Posterior vena cava (tissue), 2 donors: ENCODE measurements at places on chromosomes 5 and 9.

- no peak for DNase-seq
These were observed 13.9 kb downstream of the PTAR1 start for GRCh38 chr9:69745716-69746437.

DNA sequence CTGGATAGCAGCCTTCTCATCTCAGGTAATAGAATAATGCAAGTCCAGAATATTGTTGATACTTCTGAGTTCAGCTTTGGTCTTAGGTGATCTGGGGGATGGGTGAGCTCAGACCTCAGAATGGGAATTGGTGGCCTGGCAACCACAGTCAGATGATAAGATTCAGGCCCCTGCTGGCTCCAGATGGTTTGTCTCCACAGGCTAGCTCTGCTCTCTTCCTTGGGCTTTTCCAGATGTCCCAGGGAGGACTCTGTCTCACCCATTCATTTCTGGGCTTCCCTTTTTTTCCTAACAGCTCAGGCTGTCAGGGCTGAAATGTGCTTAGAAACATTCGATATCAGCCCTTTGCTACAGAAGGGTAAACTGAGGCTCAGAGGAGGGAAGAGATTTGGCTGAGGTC, 17.6 kb upstream of the TNFSF15 start:
- no peak for DNase-seq

- DNase-seq: no peak
These were observed 77.3 kb downstream of the SLC1A1 start for GRCh38 chr9:4567601-4568000.

DNA sequence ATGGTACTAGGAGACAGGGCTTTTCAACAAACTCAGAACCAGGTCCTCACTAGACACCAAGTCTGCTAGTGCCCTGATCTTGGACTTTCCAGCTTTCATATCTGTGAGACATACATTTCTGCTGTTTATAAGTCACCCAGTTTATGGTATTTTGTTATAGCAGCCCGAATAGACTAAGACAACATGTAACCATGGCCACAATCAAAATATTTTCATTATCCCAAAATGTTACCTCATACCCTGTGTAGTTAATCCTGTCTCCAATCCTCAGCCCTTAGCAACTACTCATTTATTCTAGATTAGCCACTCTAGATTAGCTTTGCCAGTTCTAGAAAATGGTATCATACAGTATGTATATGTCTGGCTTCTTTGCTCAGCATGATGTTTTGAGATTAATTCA, 6.3 kb upstream of the ATG10 start:
- DNase-seq: no peak

DNA sequence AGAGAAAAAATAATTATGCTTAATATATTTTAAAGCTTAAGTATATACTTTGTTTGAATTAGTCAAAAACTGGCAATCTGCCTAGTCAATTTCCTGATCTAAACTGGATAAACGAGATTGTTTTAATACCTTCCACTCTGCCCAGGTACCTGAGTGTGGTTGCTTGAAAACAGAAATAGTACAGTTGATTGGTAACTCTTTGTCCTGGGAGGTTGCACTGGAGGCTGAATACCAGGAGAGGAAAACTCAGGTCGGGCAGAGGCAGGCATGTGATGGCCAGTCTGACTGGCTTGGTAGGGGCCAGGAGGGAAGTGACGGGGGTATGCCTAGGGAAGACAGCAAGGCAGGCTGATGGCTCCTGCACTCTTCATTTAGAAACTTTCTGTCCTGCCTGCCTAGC, 80.2 kb downstream of the PIK3R1 start:
- no peak for DNase-seq

- no peak for DNase-seq
These were observed 339.6 kb upstream of the ITGA1 start for GRCh38 chr5:52448111-52448510.

- DNase-seq: no peak
These were observed 76.6 kb upstream of the PAM start for GRCh38 chr5:102678267-102679058.

GRCh38 chr5:142046191-142046590, 33.4 kb upstream of the GNPDA1 start:
- no peak for DNase-seq

DNA sequence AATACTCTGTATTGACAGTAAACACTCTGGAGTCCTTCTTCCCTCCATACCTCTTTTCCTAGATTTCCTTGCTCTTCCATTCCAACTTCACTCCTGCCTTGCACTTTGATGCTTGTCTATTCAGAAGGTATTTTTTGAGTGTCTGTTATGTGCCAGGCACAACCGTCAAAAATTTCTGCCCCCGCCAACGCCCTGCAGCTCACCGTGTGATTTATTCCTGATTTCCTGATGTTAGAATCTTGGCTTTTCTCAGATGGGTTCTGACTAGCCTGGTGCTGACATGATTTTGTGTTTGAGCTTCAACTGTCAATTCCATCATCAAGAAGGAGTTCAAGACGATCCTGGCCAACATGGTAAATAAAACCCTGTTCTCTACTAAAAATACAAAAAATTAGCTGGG, 297.5 kb downstream of the AGTPBP1 start:
- DNase-seq: no peak

- no peak for DNase-seq
These were observed 294.8 kb upstream of the PTGER4 start for GRCh38 chr5:40384782-40385390.

DNA sequence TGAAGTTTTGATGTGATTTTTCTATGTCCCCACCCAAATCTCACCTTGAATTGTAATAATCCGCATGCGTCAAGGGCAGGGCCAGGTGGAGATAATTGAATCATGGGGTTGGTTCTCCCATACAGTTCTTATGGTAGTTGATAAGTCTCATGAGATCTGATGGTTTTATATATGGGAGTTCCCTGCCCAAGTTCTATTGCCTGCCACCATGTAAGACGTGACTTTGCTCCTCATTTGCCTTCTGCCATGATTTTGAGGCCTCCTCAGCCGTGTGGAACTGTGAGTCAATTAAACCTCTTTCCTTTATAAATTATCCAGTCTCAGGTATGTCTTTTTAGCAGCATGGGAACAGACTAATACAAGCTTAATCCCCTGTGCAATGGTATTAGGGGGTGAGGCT, 25.5 kb upstream of the RAI14 start:
- DNase-seq: no peak

DNA sequence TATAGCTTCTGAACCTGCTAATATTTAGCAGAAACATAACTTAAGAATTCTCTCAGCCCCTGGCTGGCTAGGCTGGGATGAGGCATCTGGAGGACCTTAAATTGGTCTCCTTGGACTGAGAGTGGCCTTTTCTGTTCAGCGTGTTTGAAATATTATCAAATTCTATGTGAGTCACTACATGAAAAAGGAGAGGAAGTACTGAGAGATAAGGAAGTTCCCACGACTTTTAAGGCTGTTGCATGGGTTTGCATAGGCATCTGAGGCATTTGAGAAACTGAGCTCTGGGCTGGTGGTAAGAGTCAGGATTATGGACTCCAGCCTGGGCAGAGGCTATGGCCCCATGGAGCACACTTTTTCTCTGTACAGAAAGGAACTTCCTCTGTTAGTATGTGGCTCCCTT, 816.2 kb upstream of the GRAMD2B start:
- DNase-seq: no peak

- DNase-seq: no peak
These were observed 108.2 kb upstream of the MPDZ start for GRCh38 chr9:13387734-13388067.

DNA sequence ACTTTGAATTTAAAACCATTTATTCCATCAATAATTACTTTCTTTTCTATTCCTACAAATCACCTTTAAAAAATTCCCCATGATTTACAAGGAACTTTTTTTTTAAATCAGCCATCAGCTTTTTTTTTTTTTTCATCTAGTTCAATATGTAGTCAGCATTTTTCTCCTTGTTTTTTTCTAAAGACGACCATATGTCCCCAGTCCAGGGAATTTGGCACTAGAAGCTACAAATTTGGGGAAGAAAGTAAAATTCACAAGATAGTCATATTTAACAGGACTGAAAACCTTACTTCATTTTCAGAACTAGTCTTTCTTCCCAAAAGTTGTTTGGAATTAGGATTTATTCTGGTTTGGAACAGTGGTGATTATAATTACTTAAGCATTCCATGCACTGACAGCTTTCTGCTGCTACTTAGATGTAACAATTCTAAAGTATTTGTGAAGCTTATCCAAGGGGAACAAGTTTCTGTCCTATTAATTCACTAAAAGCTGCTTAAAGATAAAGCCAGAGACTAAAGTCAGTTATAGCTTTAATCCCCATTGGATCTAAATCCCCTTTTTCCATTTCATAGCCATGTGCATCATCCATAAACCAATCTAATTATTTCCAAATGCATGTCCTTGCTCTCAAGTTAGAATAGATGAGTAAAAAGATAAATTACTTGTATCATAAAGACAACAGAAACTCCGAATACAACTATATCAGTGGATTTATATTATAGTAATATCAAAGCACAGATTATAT, 7.4 kb upstream of the SNCAIP start:
- no peak for DNase-seq

GRCh38 chr5:13708906-13709305, 235.6 kb downstream of the DNAH5 start:
- DNase-seq: no peak

DNA sequence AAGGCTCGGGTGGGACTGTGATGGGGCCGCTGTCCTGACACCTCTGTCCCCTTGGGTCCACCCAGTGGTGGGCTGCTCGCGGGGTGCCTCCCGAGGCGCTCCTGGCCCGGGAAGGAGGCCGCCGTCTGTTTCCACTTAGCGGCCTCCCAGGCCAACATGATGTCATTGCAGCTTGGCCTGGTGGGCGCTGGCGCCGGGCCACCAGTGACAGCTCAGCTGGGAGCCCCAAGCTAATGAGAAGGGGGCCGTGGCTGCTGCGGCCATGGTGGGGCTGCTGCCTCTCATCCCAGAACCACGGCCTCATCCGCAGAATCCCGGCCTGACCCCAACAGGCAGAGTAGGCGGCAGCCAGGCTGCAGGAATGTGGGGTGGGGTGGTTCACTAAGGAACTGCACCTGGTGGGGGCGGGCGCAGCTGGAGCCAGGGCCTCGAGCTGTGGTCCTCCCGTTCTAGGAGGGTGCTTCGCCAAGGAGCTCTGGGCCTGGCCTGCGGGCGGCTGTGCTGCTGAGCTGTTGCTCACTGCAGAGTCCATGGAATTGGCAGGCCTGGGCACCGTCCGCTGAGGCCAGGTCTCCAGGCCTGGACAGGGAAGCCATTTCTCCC, 123.5 kb upstream of the COL5A1 start:
- peak; percentile 87 for DNase-seq

- no peak for DNase-seq
These were observed 218.2 kb downstream of the MAST4 start for GRCh38 chr5:66814146-66814991.

DNA sequence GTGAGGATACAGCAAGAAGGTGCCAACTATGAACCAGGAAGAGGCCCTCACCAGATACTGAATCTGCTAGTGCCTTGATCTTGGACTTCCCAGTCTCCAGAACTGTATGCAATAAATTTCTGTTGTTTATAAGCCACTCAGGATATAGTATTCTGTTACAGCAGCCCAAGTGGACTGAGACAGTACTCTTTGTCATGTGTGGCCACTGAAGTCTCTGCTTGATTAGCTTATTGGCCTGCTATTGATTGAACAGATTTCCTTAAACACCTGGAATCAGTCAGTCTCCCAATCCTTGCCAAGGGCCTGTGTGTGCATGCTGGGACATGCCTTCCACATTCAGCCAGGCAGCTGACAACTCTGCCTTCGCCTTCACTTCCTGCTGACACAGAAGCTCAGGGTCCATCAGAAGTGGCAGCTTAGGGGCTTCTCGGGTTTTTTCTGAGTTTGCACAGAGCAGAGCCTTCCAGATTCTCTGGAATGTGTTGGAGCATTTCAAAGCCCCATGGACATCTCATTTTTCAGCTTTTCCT, 13.7 kb upstream of the ROR2 start:
- no peak for DNase-seq
